ENCODE measurements at places on chromosomes 4 and X.

- no peak for DNase-seq
These were observed 18.9 kb downstream of the ZNF275 start for GRCh38 chrX:153352858-153353257.

GRCh38 chr4:42482516-42483327, 85.4 kb downstream of the SHISA3 start:
- DNase-seq = no peak

DNA sequence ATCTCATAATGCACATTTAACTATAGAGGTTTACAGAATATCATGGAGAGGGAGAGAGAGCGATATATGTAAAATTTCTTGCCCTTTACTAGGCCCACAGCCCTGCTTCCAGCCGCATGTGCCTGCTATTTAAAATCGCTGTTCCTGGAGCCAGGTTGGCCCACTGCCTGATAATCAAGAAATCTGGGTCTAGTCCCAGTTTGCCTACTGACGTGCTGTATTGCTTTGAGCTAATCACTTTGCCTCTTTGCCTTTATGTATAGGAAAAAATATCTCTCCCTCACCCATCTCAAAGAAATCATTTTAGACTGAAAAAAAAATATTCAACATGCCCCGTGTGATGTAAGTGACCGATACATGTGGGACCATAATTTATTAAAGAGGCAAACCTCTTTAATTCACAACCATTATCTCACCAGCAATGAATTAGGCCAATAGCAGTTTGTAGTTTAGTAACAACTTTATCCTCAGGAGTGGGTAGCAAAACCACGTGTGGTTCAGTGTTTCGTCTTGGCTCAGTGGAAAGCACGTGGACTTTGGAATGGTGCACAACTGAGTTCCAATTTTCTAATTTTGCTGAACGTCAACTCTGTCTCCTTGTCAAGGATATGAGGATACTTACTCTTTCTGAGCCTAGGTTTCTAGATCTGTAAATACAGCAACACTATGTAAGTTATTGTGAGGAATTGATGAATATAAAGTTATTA, 62.6 kb downstream of the GRXCR1 start:
- no peak for DNase-seq

- no peak for DNase-seq
These were observed 8.8 kb upstream of the XIAP start for GRCh38 chrX:123851079-123851478.

- DNase-seq = peak; percentile 2
These were observed 36.0 kb downstream of the BST1 start for GRCh38 chr4:15738877-15739276.

- DNase-seq = no peak
These were observed 521.6 kb upstream of the SLIT2 start for GRCh38 chr4:19729886-19730651.

DNA sequence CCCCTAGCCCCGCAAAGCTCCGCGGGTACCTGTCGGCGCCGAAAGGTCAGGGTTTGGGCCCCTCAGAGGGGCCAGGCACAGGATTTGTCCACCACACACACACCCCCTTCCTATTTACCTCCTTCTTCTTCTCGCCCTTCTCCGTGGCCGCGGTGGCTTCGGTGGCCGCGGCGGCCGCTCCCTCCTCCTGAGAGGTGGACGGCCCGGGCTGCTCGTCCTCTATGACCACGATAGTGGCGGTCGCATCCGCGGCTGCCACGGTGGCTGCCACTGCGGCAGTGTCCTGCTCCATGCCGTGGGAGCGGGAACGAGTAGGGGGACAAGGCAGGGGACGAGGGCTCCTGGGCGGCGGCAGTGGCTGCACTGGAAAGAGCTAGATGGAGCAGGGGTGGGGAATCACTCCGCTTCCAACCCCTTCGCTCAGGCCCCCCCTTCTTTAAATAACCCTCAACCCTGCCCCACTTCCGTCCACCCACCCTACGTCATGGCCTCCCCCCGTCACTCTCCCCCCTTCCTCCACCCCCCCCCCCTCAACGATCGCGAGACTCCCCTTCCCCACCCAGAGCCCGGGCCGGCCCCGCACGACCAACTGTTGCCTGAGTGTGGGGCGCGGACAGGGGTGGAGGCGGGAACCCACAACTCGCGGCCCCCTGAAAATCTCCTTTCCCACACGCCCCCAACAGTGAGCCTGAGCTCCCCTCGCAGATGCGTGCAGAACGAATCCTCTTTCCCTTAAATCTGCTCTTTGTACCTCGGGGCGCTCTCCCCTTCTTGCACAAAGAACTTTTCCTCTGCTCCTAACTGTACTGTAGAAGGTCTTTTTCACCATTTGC, at the start of gene SMARCA1:
Gene SMARCA1, minus strand, starts transcription at position 412 of the 833 bp plus-strand sequence. Its CDS starts 120 bp downstream, at position 292.
- DNase-seq = no peak

DNA sequence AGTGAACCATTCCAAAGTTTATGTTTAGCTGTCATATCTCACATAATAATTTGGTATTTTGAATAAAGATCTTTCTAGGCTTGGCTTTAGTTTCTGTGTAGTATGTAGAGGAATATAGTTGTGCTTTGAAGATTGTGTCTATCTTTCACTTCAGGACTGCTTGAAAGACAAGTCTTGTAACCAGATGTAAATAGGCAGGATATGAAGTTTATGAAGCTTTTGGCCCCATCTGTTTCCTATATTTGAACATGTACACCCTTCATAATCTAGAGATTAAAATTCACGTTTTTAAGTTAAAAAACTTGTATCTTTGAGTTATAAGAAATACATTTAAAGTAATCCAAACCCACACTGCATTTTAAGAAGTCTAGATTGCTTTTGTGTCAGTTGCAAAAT, 11.7 kb upstream of the FREM3 start:
- DNase-seq = no peak

DNA sequence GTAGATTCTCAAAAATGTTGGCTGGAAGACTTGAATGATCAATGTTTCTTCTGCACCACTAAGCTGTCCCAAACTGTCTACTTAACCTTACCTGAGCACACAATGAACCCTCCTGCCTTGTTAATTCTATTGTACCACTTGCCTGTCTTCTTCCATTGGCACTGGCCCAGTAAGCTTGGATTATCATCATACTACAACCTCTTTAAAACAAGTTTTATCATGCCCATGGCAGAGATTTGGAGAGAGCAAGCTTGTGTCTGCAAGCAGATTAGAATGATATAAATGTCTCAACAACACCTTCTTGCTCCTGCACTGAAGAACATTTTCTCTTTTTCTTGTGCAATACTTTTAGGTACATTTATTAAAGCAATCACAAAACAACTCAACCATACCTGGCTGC, 74.0 kb upstream of the VMA21 start:
- DNase-seq = no peak

DNA sequence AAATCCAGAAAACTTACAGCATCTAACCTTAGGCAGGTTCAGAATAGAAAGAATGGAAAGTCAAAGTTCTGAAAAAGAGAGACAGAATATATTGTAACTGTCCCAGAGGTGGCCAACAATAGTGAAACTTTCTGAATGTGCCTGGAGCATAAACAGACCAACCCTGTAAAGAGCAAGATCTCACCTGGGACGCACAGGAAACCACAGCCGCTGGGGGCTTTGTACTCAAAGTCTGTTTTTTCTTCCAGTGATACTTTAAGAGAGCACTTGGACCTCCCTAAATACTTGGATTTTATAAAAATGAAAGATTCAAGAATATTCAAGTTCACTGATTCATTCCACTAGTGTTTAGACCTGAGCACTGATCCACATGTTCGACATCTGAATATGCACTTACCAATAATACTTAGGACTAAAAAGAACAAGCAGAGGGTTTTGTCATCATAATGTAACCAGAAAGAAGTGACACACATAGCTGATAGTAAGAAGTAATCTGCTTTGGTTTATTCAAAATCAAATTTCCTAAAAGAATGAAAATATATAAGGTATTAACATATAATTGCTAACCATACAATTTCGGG, 35.3 kb downstream of the ARAP2 start:
- peak; percentile 57 for DNase-seq

DNA sequence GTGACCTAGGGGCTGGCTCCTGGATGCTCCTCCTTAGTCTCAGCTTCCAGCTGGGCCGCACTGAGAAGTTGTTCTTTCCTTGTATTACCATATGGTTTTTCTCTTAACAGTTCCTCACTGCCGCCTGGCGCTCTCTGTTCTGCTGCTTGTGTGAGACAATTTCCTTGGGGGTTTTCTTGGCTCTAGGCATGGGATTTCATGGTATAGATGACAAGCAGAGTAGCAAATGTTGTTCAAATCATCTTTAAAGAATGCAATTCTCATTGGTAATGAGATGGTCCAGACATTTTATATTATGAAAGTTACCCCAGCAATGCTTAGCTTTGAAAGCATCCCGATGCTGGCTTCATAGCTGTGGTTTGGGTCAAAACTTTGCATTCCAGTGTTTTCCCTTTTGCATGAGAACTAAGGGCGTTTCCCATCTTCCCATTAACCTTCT, 37.6 kb downstream of the SEPTIN11 start:
- no peak for DNase-seq

DNA sequence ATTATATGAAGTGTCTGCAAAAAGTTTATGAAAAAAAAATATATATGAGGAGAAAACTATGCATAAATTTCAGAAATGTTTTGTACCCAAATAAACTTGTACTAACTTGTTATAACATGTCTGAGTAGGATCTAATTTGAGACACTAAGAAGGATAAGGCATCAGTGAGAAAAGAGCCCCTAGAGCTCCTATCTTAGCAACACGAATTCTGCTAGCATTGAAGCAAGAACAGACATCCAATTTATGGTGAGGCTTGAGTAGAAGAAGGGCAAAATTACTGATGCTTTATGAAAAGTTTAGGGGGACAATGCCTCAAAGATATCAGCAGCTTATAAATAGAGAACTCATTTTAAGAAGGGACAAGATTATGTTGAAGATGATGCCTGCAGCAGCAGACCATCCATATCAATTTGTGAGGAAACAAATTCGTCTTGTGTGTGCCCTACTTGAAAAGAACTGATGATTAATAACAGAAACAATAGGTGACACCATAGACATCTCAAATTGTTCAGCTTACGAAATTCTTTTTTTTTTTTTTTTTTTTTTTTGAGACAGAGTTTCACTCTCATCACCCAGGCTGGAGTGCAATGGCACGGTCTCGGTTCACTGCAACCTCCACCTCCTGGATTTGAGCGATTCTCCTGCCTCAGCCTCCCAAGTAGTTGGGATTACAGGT, 35.7 kb upstream of the ADAM29 start:
- DNase-seq = no peak

- no peak for DNase-seq
These were observed 169.2 kb downstream of the BMPR1B start for GRCh38 chr4:94926936-94927335.

DNA sequence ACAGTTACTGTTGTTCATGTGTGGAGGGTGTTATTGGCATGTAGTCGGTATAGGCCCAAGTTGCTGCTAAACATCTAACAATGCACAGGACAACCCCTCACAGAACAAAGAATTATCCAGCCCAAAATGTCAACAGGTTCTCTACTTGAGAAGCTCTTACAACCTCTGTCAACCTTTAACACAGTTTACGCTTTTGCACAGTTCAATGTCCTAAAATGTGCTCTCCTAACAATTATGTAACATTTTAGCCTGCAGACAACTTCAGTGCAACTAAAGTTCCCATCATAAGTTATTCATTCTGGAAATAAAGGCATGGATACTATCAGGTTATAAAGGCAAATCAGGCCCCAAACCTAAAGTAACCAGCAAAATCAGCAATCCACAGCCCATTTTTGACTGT, 66.2 kb downstream of the ASB9 start:
- no peak for DNase-seq

GRCh38 chr4:73869130-73870055, at the start of gene CXCL1:
CXCL1 (plus strand) TSS chr4:73869393; CDS start chr4:73869471, 78 bp downstream.
- DNase-seq = no peak

- no peak for DNase-seq
These were observed 45.5 kb downstream of the SORCS2 start for GRCh38 chr4:7237873-7238272.

DNA sequence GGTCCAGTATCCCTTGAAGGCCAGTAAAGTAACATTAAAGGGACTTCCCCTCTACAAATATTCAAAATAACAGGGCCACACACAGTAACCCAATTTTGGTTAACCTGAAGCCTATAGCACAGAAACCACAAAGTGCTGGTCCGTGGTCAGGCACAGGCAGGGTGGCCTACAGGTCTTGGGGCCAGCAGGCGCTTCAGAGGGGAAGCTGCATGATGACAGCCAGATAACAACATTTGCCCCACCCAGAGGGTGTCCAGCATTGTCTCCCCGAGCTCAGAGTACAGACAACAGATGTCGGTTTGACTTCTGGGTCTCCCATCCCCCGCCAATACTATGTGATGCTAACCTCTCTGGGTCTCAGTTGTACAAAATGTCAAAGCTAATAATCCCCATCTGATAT, 51.1 kb downstream of the SH3KBP1 start:
- no peak for DNase-seq

DNA sequence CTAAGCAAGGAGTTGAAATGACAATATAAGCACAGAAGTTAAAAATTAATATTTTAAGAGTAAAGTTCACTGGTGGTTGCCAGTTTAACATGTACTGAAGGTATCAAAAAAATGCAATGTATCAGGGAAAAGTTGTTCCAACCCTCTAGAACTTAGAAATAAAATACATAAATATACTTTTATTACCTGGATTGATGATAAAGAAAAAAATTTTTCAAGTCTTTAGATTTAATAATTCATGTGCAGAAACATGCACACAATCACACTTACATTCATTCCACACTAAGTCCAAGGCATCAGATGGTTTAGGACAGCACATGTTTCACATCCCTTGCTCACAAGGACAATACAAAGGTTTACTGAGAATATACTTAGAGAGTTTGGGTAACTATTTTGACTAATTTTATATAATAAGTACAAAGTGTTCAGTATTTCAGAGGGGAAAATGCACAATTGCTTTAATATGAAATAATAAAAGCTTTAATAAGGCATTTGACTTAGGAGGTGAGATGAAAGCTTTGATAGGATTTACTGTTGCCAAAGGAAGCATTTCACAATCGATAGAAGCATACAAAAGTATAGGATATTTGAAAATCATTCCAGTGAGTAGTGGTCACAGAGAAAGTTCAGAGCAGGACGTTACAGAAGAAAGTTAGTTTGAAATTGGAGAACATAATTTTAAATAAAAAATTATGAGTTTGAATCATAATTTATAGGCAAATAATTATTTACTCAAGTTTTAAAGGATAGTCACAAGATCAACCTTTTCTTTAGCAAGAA, 392 bp upstream of the UGT2A3 start:
- DNase-seq = no peak

DNA sequence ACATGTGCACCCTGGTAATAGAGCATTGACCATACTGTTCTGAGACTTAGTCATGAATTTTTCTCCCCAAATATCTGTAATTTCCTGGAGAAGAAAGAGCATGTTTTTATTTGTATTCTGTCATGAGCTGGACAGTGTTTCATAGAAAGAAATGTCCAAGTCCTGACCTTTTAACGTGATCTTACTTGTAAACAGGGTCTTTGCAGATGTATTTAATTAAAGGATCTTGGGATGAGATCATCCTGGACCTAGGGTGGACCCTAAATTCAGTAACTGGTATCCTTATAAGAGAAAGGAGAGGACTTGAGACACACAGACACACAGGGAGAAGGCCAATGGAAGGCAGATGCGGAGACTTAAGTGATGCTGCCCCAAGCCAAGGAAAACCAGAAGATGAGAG, 3.6 kb downstream of the ADGRA3 start:
- DNase-seq = no peak

Data from activated CD4-positive, alpha-beta T cell treated with anti-CD3 and anti-CD28 coated beads, Interleukin-2, amount 50 U/mL, for 16 hours (primary cell).